Gastrocnemius medialis (tissue), 4 donors: ENCODE measurements at places on chromosomes 16 and 17. TPM values are rescaled to one million over a fixed set of nuclear protein-coding genes. Genes with fewer than 3 reads are reported as not detected.

TP53TG3 gene
- not detected for total RNA-seq

NOG gene
- 2.9 TPM for total RNA-seq

CAPNS2 gene
- total RNA-seq: not detected

ENPP7 gene
- not detected for total RNA-seq

BAIAP3 gene
- 4.4 TPM for total RNA-seq

CSH1 gene
- not detected for total RNA-seq

TEX2 gene
- total RNA-seq: 91.1 TPM

GRCh38 chr16:69883744-69884143 is 67.4 kb upstream of the CLEC18A start:
- no peak overlapping the region for H3K4me3 ChIP-seq
- peaks cover 4% of the 10 kb centered on the region for H3K36me3 ChIP-seq
- DNase-seq: no peak
- no peaks in the 10 kb centered on the region for H3K4me1 ChIP-seq
- no peaks in the 10 kb centered on the region for H3K27me3 ChIP-seq
- no peak overlapping the region for H3K27ac ChIP-seq

GRCh38 chr16:53773150-53773846 is 69.3 kb downstream of the FTO start:
- no peak overlapping the region for H3K4me3 ChIP-seq
- H3K27ac ChIP-seq: no peak overlapping the region
- H3K4me1 ChIP-seq: peaks cover 41% of the 10 kb centered on the region
- H3K36me3 ChIP-seq: no peaks in the 10 kb centered on the region

- no peak for DNase-seq
- H3K36me3 ChIP-seq: no peaks in the 10 kb centered on the region
- no peak overlapping the region for H3K4me3 ChIP-seq
- H3K27ac ChIP-seq: no peak overlapping the region
- no peaks in the 10 kb centered on the region for H3K27me3 ChIP-seq
- no peaks in the 10 kb centered on the region for H3K4me1 ChIP-seq
Observed at GRCh38 chr17:53017227-53017626, 805.5 kb upstream of the KIF2B start.

DNA sequence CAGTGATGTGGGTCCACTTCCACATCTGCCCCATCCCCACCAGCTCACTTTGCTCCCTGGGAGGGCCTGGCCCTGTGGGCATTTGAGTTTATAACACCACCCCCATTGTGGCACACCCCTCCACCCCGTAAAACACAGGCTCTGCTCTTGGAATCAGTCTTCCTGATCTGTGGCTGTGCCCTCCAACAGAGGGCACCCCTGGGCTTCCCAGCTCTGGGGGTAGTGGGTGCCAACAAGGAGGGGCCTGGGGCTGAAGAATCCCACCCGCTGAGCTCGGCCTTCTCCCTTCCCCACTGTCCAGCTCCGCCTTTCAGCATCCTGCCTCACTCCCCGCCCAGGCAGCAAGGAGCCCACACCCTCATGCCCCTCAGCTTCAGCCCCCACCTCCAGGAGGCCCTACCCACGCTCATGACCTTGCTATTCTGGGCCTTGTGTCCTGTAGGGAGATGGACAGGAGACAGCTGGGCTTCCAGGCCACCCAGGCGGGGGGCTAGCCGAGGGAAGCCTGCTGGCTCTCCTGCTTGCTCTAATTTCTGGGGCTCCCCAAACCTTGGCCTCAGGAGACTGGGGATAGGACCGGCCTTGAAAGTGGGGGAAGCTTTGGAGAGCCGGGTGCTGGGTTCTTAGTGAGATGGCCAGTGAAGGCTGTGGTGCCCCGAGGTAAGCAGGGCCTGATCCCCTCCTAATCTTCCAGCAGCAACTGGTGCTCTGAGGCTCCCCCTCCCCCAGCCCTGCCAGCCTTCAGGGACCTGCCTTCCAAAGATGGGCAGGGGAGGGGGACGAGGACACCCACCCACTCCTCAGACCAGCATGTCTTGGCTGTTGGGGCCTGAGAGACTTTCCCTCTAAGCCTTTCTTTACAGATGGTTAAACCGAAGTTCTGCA is 2.9 kb upstream of the ATP2A1 start:
- H3K4me3 ChIP-seq: no peak overlapping the region
- DNase-seq: peak; percentile 73
- H3K27ac ChIP-seq: peak overlapping the region; percentile 92
- H3K36me3 ChIP-seq: no peaks in the 10 kb centered on the region
- H3K27me3 ChIP-seq: no peaks in the 10 kb centered on the region

DNA sequence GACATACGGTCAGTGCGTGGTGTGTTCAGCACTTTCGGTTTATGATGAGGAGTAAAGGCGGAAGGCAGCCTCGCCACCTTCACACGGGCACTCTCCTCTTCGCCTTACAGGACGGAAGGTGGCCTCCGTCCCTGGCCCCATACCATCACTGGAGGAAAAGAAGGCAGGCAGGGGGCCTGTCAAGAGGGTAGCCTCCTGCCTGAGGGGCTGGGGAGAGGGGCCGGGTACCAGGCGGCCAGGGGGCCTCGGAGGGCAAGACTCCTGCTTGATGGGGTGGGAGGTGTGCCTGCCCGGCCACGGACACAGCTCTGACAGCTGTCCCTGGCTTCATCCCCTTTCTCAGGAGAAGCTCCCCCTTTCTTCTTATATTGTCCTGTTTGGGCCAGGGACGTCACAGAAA is 15.6 kb upstream of the SLC38A8 start:
- H3K4me1 ChIP-seq: no peaks in the 10 kb centered on the region
- no peak overlapping the region for H3K27ac ChIP-seq
- H3K27me3 ChIP-seq: no peaks in the 10 kb centered on the region
- DNase-seq: no peak
- H3K4me3 ChIP-seq: no peak overlapping the region

GRCh38 chr16:88365244-88365865 is 17.4 kb upstream of the ZNF469 start:
- no peaks in the 10 kb centered on the region for H3K4me1 ChIP-seq
- H3K27ac ChIP-seq: no peak overlapping the region
- H3K4me3 ChIP-seq: no peak overlapping the region
- peaks cover 6% of the 10 kb centered on the region for H3K27me3 ChIP-seq
- no peaks in the 10 kb centered on the region for H3K36me3 ChIP-seq
- no peak for DNase-seq

- DNase-seq: no peak
- no peaks in the 10 kb centered on the region for H3K27me3 ChIP-seq
- no peaks in the 10 kb centered on the region for H3K4me1 ChIP-seq
- no peak overlapping the region for H3K27ac ChIP-seq
- H3K36me3 ChIP-seq: no peaks in the 10 kb centered on the region
- no peak overlapping the region for H3K4me3 ChIP-seq
Observed at GRCh38 chr17:12545877-12546513, 119.7 kb upstream of the MYOCD start.

DNA sequence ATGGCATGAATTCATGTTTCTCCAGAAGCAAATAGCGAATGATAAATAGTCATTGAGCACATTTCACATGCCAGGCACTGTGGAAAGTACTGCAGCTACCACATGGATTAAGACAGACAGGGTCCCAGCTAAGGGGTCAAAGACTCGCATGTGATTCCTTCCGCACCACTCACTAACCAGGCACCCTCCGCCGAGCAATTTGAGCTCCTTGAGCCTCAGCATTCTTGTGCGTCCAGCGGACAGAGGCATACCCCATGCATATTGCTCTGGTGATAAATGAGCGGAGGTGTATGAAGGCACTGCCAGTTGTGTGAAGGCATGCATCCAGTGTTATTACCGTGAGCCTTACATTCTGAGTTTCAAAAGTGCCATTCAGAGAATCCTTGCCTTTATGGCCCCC is 358.7 kb downstream of the HS3ST4 start:
- no peak for DNase-seq
- H3K4me1 ChIP-seq: no peaks in the 10 kb centered on the region
- no peak overlapping the region for H3K4me3 ChIP-seq
- no peaks in the 10 kb centered on the region for H3K36me3 ChIP-seq

GRCh38 chr16:29852654-29853053 is 10.4 kb downstream of the CDIPT start:
- H3K27ac ChIP-seq: no peak overlapping the region
- no peaks in the 10 kb centered on the region for H3K4me1 ChIP-seq
- no peak overlapping the region for H3K4me3 ChIP-seq
- DNase-seq: no peak
- peaks cover 4% of the 10 kb centered on the region for H3K36me3 ChIP-seq

DNA sequence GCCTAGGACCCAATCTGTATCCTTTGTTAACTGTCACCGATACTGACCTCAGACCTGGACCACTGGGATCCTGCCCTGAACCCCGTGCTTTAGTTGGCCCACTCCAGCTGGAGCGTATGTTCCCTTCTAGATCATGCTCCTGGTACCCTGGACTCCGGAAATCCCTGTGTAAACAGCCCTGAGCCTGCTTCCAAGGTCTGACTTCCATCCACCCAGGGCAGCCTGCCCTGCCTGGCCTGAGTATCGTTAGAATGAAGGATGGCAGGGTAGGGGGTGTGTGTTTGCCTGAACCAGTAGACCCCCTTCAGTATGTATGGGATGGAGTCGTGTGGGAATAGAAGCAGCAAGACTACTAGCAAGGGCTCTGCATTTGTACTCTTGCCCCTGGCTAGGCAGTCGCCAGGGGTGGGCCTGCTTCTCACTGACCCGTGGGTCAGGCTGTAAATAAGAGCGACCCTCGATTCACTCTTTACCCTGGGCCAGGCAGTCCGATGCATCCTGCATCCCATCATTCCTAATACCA is 691 bp upstream of the TMEM98 start:
- peaks cover 25% of the 10 kb centered on the region for H3K27me3 ChIP-seq
- peak overlapping the region; percentile 42 for H3K4me3 ChIP-seq
- H3K27ac ChIP-seq: no peak overlapping the region
- H3K4me1 ChIP-seq: peaks cover 5% of the 10 kb centered on the region
- no peak for DNase-seq
- no peaks in the 10 kb centered on the region for H3K36me3 ChIP-seq

GRCh38 chr17:75645889-75646637 is 12.8 kb downstream of the SMIM5 start:
- H3K4me3 ChIP-seq: no peak overlapping the region
- H3K27me3 ChIP-seq: no peaks in the 10 kb centered on the region
- no peak for DNase-seq
- no peaks in the 10 kb centered on the region for H3K4me1 ChIP-seq
- H3K36me3 ChIP-seq: no peaks in the 10 kb centered on the region
- no peak overlapping the region for H3K27ac ChIP-seq

GRCh38 chr16:31893824-31894223 is 20.2 kb downstream of the ZNF267 start:
- no peak overlapping the region for H3K27ac ChIP-seq
- peaks cover 3% of the 10 kb centered on the region for H3K36me3 ChIP-seq
- H3K4me3 ChIP-seq: no peak overlapping the region

DNA sequence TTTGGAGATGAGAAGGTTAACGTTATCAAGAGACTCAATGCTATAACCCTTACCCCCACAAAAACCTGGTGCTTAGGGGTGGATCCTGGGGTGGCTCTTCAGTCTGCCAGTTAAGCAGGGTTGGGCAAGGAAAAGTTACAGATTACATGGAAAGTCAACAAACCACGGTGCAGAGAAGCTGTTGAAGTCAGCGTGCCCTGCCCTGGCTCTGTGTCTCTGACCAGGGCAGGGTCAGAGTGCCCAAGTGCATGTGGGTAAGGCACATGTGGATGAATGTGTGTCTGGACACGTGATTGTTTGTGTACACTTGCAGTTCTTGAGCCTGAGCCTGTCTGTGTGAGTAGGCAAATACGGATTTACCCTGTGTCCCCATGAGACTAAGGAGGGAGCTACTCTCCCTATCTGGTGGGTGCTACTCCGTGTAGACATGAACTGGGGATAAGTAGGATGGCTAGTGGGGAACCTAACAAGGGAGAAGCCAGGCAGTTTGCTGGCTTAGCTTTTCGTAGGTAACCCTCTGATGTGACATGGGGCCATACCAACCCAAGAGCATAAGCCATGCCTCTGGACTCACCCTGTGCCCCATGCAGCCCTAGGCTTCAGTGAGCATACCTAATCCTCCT is 5.5 kb downstream of the IGFBP4 start:
- H3K27me3 ChIP-seq: no peaks in the 10 kb centered on the region
- H3K36me3 ChIP-seq: no peaks in the 10 kb centered on the region
- no peak overlapping the region for H3K4me3 ChIP-seq
- H3K4me1 ChIP-seq: peaks cover 43% of the 10 kb centered on the region
- H3K27ac ChIP-seq: peak overlapping the region; percentile 70

DNA sequence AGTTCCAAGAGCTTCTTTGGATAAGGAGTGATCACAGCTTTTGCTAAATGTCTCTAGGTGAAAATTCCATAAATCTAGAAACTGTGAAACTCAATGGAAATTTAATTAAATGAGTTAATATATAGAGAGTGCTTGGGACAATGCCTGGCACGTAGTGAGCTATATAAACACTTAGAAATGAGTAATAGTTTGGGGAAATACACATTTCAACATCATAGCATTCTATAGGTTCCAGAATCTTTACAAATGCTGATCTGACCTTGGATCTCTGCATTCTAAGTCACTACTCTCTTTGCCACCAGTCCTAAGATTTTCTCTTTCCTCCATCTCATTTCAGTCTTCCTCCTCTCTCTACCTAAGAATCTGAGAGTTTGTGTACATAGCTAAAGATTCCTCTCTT is 175.6 kb downstream of the SOX9 start:
- H3K4me1 ChIP-seq: no peaks in the 10 kb centered on the region
- no peaks in the 10 kb centered on the region for H3K36me3 ChIP-seq
- H3K27me3 ChIP-seq: no peaks in the 10 kb centered on the region
- H3K4me3 ChIP-seq: no peak overlapping the region

DNA sequence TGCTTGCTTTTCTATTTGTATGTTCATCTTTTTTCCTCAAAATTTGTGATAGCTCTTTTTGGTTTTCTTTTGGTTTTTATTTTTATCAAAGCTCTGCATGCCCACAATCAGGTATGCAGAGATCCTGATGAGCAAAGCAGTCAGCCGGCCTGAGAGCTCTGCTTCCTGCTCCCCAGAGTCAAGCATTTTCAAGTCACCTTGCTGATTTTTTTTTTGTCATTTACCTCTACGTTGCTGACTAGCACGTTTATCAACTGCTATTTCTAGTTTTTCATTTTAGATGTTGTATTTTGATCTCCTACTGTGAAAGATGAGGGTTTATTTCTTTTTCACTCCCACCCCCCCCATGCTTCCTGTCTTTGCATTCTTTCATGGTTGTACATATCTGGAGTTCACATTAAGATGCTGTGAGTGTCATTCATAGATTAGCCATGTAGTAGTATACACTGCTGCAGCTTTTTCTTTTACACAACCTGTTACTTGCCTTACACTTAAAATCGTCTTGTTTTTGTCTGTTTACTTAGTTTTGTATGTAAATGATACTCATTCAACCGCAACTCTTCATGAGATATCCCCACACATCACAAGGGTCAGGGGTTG is 196.2 kb downstream of the LGALS9B start:
- H3K36me3 ChIP-seq: no peaks in the 10 kb centered on the region
- peaks cover 11% of the 10 kb centered on the region for H3K4me1 ChIP-seq
- no peak overlapping the region for H3K27ac ChIP-seq
- no peak overlapping the region for H3K4me3 ChIP-seq
- no peak for DNase-seq

DNA sequence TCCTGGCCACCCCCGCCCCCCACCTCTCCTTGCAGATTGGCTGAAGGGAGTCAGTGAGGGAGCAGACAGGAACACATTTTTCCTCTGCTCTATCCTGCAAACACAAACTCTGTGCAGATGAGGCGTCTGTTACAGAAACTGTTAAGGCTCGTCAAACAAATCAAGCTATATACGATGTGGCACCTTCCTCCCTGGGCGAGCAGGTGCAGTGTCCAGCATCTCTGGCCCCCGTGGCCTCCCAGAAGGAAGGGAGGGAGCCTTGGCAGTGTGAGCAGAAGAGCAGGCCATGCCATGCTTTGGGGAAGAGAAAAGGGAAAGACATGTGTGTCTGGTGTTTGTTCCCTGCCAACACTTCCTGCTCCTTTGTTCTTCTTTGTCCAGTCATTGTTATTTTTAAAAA is 267.8 kb downstream of the UTP18 start:
- no peaks in the 10 kb centered on the region for H3K27me3 ChIP-seq
- no peak overlapping the region for H3K27ac ChIP-seq
- no peaks in the 10 kb centered on the region for H3K4me1 ChIP-seq
- no peak for DNase-seq
- H3K4me3 ChIP-seq: no peak overlapping the region
